ENCODE measurements at places on chromosomes 5 and 9.

DNA sequence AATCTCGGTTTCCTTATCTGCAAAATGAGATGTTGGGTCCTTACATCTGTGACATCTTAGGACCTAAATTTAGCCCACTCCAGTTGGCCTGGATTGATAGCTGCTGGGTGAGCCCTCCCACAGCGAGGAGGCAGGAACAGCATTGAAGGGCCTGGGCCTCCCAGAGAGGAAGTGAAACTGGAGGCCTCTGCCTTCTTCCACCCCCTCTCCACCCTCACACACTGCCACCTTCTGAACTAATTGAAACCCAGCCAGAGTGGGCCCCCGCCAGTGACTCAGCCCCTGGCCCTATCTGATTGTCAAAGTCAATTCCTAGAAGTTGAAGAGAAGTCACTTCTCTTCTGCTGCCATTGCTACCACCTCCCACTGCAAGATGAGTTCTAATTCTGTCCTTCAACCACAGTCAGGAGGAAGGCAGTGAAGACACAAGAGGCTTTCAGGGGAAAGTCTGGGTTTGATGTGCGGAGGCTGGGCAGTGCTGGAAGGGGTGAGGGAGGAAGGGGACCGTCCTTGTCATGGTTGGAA lies 55.2 kb upstream of the NEK6 start:
- peak; percentile 83 for DNase-seq

GRCh38 chr9:91646702-91647101 lies 223.1 kb upstream of the NFIL3 start:
- DNase-seq: no peak

- no peak for DNase-seq
Observed at GRCh38 chr5:179904463-179905160, 3.1 kb downstream of the TBC1D9B start.

DNA sequence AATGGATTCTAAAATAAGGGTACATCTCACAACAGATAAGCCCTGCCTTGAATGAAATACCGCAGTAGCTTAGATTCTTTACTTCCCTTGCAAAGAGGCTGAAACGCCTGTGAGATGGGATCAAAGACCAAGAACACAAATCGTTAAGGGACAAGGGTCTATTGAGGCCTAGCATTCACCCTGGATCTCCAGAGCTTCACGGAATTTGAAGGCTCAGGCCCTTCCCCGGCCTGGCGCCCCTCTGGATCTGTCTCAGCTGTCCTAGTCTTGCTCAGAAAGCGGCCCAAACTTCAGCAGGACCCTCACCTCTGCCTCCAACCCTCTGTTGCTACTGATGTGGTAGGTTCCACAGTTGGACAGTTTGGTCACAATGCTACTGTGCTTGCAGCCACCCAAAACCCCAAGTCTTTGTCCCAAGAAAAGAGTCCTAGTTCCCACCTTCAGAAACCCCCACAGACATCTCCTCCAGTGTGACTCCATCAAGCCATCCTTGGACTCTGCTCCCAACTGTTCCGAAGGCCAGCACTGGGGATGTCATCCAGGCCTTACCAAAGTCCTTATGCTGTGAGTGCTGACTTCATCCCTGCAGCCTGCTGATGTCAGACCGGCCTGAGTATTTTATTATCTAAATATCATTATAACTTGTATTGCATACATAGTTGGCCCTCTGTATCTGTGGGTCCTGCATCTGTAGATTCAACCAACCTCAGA lies 9.4 kb downstream of the CORO2A start:
- no peak for DNase-seq

- DNase-seq: no peak
Observed at GRCh38 chr5:80138486-80138885, 103.3 kb downstream of the THBS4 start.

Measured in activated T-cell treated with anti-CD3 and anti-CD28 coated beads for 24 hours (primary cell).